Endothelial cell (in vitro differentiated cells): ENCODE measurements at places on chromosomes 2 and 18.

DNA sequence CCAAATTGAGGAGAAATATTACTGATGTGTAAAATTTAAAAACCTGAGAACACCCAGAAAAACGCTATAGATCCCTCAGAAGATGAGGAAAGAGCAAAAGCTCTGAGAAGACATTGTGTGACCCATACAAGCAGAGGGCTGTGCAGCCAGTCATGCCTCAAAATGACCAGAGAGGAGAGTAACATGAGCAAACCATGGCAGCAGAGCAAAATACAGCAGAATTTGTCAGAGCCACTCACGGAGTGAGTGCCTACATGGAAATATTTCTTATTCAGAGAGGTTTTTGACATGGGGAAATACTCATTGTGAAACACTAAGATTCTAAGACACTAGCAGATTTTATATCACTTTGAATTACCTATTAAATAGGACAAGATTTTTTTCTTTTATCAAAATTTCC lies 96.8 kb upstream of the DNAJC10 start:
- DNase-seq: no peak

- no peak for DNase-seq
Observed at GRCh38 chr18:44766450-44766849, 85.8 kb downstream of the SETBP1 start.

GRCh38 chr2:7014174-7014640 lies 97.0 kb downstream of the RNF144A start:
- DNase-seq: peak; percentile 43

GRCh38 chr2:135636982-135637381 lies 104.7 kb upstream of the UBXN4 start:
- no peak for DNase-seq

- DNase-seq: no peak
Observed at GRCh38 chr2:236582968-236583367, 13.3 kb downstream of the ACKR3 start.

DNA sequence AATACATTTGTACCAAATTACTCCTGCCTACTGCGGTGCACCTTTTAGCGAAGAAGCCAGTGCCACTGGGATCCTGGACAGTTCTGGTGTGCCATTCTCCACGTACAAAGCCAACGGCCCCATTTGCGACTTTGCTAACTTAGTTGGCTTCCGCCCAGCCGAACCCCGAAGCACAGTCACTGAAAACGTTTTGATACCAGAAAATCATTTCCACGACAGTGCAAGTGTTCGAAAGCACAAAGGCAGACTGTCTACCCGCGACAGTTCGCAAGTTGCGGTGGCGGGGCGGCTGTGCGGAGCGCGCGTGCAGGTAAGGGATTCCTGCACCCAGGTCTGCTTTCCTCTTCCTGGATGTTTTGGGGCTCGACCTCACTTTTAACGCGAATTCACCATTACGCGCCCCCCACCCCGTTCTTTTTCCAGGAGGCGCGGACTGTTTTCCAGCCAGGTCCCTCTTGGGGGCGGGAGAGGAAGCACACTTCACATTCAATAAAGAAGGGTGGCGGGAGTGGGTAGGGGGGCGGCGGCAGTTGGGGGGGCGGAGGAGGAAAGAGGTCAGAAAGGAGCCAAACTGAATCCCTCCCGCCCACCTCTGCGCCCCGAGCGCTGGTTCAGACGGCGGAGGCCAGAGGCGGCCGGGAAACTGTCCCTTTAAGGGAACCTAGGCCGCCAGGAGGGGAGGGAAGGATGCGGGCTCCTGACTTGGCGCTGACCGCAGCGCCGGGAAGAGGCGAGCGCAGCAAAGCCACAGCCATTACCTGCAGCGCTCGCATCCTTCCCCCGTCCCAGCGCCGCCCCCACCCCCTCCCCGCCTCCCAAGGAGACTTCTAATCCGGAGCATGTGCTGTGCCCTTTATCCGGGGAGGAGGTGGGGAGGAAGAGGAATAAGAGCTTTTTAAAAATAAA lies 107.4 kb upstream of the KCTD1 start:
- DNase-seq: peak; percentile 58

DNA sequence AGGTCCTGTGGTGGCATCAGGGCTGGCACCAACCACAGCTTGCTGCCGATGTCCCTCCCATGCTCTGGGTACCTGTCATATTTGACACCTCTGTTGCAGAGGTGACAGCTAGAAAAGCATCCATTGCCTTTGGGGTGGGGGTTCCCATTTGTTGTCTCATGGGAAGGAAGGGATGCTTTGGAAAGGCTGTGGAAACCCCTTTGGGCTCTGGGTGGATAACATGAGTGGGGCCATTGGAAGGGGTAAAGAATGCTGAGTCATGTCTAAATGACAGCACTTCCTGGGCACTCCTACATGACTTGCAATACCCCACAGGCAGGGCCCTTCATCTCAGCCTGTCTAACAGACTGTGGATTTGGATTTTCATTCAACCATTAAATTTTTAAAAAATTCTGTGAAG lies 27.8 kb downstream of the CTIF start:
- no peak for DNase-seq

DNA sequence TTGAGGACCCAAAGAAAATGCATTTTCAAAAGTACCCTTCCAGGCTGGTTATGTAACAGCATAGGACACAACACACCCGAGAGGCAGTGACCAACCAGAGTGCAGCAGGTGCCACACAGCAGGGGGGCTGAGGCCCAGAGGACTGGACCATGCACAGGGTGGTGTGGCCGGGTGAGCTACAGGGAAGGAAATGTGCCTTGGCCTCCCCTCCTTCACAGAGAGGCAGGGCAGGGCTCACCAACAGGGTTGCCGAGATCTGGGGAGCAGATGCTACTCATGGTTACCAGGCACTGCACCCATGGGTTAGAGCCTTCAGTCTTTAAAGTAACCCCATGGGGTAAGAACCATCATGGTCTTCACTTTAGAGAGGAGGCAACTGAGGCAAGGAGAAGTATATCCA lies 158.4 kb downstream of the MSH2 start:
- no peak for DNase-seq

GRCh38 chr2:173819852-173820251 lies 145.3 kb downstream of the SP3 start:
- DNase-seq: no peak

DNA sequence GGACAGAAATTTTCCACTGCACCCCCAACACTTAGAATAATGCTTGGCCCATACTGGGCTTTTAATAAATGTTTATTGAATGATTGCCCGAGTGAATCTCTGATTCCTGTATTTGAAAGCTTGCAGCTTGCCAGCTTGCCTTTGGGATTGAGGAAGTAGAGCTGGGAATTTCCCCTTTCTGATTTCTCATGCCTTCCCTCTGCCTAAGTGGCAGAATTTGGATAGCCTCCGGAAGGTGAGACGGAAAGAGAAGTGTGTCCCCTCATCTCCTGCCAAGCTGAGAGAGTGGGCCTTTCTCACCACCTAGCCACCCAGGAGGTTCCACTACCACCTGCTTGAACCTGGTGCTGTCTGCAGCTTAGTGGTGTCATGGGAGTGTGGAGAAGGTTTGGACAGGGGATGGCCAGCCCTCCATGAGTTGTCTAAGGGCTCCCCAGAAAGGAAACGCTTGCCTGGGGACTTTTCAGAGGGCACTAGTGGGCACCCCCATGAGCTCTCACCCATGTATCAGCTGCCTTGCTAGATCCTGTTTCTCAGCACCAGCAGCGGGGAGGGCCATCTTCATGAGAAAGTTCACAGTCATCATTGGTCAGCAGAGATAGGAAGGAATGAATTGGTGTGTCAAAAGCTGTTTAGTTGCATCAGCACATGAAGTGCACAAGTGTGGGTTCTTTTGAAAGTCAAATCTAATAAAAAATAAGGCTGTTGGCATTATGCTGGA lies 8.6 kb upstream of the NCOA1 start:
- DNase-seq: no peak

- DNase-seq: no peak
Observed at GRCh38 chr2:217479566-217479965, 523.2 kb downstream of the TNS1 start.

DNA sequence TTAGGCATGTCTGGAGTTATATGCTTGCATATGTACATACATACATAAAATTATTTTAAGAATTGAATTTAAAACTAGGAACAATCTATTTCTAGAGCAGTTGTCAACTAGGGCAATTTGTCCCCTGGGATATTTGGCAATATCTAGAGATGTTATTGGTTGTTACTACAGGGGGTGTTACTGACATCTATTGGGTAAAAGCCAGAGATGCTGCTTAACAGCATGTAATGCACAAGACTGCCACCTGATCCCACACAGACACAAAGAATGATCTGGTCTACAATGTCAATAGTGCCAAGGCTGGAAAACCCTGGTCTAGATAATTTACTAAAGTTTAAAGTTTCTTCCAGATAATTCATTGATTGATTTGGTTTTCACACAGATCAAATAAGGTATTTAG lies 185.3 kb downstream of the NYAP2 start:
- DNase-seq: no peak

GRCh38 chr18:79989195-79989497 lies 783 bp upstream of the TXNL4A start:
- DNase-seq: no peak

- DNase-seq: no peak
Observed at GRCh38 chr2:222268311-222268990, 30.3 kb downstream of the PAX3 start.

- DNase-seq: no peak
Observed at GRCh38 chr2:10398496-10398895, 49.6 kb downstream of the ODC1 start.

- no peak for DNase-seq
Observed at GRCh38 chr18:32884543-32884942, 111.7 kb upstream of the KLHL14 start.

- no peak for DNase-seq
Observed at GRCh38 chr18:58870130-58870529, 5.5 kb downstream of the ZNF532 start.

GRCh38 chr2:191255756-191256312 lies 10.6 kb downstream of the MYO1B start:
- no peak for DNase-seq

DNA sequence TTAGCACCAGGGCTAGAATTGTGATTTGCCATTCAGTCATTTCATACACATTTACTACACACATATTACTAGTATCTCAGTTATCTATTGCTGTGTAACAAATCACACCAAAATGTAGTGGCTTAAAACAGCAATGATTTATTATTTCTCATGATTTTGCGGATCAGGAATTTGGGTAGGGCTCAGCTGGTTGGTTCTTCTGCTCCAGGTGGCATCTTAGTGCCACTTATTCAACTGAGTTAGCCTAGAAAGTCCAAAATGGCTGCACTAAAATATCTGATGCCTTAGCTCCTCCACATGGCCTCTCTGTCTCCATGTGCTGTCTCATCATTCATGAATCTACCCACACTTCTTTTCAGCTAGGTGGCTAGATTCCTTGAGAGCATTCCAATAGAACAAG lies 107.1 kb downstream of the ZFP36L2 start:
- no peak for DNase-seq

DNA sequence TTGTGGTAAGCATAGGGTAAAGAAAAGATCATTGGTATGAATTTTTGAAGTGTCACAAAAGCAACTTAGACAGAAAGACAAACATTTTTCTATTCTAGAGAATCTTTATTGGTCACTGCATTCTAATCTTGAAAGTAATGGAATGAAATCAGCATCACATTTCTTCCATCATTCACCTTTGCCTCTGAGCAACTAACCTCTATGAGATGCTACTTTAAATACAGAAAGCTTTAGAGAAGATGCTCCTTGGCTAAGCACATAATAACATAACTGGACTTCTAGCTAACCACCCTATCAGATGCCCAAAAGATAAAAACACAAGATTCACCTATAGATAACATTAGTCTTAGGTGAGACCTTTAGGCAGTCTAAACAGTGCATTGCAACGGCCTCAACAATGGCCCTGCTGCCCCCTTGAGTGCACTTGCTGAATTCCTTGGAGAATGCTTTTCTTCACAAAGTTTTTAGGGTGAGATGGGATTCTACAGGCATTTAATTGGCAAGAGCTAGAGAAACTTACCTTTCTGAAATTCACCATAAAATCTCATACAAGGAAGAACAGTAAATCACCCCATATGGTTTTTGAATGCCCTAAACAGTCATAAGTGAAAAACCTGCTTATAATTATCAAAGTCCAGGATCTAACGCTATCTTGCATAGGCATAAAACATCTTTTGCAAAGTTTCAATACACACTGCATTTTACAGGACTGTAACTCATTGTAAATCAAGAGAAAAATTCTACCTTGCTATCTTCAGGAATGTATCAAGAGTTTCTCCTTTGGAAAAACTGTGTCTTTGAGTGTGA lies 791.3 kb upstream of the CHAC2 start:
- peak; percentile 46 for DNase-seq

DNA sequence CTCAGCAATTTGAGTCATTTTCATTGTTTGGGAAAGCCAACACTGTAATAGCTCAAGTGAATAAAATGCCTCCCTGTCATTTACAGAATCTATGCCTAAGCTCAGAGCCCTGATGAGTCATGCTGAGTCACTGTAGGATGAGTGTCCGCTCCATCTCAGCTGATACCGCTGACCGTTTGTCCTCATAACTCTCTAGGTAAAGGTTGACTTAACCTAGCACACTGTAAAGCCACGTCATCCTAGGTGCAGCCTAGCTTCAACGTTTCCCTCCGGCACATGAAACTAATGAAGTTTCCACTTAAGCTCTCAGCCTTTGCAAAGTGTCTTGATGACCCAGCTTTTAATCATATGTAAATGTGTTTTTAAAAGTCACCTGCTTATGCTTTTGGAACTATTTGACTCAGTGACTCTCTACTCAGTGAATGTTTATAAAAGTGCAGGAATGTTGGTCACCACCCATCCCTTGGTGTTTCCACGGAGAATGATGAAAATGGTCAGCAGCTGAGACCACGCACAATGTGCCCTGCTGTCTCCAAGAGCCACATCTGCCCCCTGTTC lies 154.0 kb downstream of the PMAIP1 start:
- no peak for DNase-seq

DNA sequence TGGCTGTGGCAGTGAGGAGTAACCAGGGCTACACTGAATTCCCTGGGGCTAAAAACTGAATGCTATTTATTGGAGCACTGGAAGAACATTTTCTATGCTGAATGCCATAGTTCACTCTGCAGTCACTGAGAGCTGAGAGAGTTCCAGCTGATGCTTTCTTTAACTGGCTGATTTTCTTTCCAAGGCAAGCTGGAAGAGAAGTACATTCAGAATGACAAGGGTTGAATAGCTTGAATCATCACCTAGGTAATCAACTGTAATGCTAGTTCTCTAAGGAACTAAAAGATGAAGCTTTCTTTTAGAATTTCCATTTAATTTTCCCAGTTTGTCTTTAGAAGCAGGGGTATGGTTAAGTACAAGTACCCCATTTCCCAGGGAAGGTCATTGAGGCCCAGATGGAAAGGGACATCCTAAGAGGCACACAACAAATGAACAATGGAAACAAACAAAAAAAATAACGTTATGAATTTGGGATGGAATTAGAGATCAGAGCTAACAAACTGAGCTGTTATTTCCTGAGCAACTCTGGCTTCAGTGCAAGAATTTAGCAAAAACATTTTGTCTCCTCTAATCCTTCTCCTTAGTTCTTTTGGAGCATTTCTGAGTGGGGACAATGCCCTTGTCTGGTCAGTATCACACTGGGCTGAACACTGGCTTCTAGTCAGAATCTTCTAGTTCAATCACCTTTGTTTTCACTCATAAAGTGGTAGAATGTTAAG lies 132.8 kb upstream of the REG3A start:
- no peak for DNase-seq
